OCI-M1 (cell line): ENCODE measurements at places on chromosomes 4 and X.

- DNase-seq, result no peak
Measured at GRCh38 chrX:18941896-18942295, 42.0 kb downstream of the PHKA2 start.

DNA sequence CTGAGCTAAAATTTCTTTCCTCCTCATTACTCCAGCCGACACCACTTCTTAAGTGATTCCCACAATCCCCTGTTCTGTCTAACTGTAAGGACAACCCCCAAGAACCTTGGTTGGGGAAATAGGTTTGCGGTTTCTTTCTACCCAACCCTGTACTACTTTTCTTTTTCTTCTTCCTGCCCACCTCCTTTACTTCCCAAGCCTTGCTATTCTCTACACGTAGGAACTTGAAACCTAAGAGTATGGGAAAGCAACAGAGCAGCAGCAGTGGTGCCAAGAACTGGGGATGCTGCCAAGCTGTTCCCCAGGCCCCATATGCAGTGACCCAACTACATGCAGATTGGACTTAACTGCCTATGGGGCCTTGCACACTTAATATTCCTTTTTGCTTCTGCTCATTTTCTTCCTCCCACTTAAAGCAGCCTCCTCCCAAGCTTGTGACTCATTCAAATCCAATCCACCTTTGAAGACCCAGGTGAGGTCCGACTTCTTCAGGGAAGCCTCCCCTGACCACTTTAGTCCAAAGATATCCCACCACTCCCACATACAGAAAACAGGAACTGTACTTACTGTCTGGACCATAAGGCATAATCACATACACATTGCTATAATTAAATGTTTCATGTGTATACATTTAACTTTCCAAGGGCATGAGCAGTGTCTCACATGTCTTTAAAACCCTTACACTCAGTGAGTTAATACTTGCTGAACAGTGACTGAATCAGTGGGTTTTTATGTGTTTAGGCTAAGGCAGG, 1.7 kb downstream of the FAM120C start:
- DNase-seq, result peak; percentile 36

DNA sequence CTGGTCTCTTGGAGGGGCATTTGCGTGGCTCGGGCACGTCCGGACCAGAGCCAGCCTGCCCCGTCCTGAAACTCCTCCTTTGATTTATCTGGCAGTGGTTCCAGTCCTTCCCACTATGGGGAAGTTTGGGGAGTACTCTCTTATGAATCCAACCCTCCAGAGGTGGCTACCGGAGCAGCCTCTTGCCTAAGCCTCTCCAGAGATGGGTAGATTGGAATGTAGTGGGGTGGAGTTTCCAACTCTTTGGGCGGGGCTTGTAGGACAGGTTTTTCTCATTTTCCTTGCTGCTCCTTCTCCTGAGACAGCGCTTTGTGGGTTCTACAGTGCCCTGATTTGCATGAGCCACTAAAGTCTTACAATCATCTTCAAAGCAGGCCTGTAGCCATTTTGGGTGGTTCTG, 60.1 kb upstream of the XAGE1B start:
- no peak for DNase-seq

DNA sequence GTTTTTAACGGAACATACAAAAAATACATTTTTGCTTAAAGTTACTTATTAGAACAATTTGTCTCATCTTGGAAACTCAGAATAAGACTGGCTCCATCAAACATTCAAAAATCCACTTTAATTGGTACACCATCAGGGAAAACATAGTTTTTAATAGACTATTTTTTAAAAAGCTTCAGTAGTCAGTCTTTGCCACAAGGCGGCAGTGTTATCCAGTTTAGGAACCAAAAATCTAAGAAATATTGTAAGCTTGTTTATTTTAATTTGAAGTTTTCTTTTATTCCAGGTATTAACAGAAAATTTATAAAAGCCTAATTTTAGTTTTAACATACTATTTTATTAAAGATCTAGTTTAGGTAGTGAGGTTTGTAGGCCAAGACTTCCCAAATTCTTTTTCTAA, 107.7 kb downstream of the APOOL start:
- DNase-seq, result peak; percentile 40

- DNase-seq, result no peak
Measured at GRCh38 chrX:10233696-10234095, 76.9 kb downstream of the CLCN4 start.

GRCh38 chr4:71268166-71268565, 70.7 kb upstream of the SLC4A4 start:
- DNase-seq, result peak; percentile 16

- DNase-seq, result no peak
Measured at GRCh38 chr4:152540941-152541340, 5.0 kb upstream of the FBXW7 start.

DNA sequence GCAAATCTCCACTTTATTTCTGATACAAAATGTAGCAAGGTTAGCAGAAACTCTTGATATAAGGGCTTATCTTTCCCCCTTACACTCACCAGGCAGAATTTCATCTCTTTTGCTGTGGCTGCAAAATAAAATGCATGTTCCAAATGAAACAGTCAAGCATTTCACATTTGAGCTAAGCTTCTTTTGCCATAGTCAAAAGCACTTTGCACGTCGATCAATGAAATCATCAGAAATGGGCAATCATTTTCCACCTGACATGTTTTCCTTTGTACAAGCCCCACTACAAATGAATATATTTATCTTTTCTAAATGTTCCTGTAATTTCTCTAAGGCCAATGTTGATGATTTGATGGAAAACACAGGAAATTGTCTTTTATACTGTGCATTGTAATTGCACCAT, 178.4 kb downstream of the ANKRD50 start:
- no peak for DNase-seq

- DNase-seq, result no peak
Measured at GRCh38 chr4:19230906-19231545, 1020.7 kb upstream of the SLIT2 start.

- no peak for DNase-seq
Measured at GRCh38 chr4:150827226-150827625, 187.9 kb downstream of the LRBA start.

- no peak for DNase-seq
Measured at GRCh38 chr4:108561116-108561515, 59.3 kb upstream of the RPL34 start.

- DNase-seq, result no peak
Measured at GRCh38 chrX:19243431-19243830, 100.3 kb upstream of the PDHA1 start.

DNA sequence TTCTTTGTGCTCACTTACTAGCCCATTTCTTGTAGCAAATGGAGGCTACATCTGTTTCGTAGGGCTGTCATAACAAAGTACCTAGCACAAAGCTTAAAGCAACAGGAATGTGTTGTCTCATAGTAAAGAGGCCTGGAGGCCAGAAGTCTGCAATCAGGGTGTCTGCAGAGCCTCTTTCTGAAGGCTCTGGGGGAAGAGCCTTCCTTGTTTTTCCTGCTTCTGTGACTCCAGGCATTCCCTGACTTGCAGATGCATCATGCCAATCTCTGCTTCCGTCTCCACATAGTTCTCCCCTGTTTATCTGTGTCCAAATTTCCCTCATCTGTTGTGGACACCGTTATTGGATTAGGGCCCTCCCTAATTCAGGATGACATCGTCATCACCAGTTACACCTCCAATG, 67.1 kb downstream of the SHROOM2 start:
- no peak for DNase-seq

DNA sequence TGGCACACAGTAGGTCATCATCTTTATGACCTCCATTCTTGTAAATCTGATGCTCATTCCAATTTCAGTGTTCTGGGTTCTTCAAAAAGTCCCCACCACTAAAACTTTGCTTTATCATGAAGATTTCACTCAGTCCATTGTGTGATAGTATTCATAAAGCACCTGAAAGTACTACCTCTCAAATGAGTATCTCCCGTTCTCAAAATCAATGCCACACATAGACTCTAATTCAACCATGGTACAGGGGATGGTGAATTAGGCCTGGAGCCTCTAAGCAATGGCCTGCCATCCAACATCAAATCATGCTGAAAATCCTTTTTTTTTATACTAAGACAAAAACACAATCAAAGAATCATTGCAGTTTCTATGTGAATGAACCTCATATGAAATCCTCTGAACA, 19.4 kb upstream of the WAS start:
- no peak for DNase-seq

GRCh38 chr4:1238676-1239000, 10.3 kb downstream of the CTBP1 start:
- DNase-seq, result no peak

DNA sequence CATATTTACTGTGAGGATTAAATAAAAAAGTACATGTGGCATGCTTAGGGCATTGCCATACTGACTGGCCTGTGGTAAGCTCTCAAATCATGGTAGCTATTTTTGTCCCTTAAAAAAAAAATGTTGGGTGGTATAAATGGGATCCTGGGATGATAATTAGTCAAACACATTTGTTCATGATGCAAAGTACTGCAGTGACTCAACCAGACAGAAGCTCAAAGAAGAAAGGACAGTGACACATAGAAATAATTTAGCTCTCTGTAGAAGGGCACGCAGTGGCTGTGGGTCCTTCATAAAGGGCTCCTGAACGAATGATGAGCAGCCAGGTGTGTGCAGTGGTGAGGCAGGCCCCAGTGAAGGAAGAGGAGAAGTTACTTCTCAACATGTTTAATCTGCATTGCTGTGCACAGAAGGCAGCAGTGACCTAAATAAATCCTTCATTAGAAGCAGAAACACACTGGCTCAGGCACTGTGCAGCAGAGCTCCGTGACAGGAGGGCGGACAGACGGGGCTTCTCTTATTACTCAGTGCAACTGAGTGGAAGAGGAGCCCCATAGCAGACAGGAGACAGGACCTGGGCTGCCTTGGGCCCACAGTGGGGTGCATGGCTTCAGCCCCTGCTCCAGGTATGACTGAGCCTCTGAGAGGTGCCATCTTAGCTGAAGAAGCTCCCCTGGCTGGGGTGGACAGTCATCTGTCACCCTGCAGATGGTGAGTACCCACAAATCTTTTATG, 20.3 kb downstream of the HS3ST1 start:
- DNase-seq, result no peak

GRCh38 chrX:53088136-53088974, 5.6 kb upstream of the KANTR start:
- DNase-seq, result no peak

DNA sequence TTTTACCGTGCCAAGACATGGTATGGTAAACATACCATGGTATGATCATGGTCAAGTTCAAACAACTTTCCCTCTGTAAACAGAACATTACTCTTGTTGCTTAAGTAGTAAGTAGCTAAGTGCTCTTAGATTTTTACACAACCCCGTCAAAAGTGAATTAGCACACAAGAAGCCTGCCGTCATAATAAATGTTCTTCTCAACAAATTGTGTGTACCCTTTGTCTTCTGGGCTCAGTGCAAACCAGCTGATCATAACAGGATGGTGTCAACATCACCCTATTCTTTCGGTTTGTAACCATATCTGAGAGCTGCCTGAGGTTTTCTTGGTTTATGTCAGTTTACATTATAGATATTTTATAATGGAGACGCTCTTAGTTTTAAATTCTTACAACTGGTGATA, 28.8 kb downstream of the MSL3 start:
- no peak for DNase-seq

DNA sequence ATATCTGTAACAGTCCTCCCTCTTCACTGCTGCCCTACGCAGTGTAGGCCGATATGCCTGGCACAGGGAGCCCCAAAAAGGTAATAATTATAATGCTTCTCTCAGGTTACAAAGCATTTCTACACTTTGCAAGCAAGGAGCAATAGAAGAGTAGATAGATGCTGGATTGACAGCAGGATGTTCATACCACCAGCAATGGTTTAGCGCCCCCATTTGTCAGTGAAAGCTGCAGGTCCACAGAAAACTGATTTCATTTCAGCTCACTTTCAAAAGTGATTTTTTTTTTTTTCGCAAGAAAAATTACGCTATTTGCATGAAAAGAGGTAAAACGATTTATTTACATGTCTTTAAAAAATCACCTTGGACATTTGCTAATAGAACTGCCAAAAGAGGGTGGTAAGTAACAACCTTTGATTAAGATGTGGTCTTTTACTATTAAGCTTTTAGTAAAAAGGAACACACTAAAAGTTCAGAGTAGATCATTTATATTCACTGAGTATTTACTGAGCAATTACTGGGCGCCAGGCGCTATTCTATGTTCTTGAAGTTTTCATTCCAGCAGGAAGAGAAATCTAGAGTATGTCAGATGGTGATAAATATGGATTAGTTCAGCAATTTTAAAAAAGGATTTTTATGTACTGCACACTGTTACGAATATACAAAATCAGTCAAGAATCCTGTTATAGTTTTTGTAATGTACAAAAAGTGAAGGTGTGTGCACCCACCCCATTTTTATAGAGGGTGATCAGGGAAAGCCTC, 34.4 kb downstream of the HPF1 start:
- peak; percentile 59 for DNase-seq

DNA sequence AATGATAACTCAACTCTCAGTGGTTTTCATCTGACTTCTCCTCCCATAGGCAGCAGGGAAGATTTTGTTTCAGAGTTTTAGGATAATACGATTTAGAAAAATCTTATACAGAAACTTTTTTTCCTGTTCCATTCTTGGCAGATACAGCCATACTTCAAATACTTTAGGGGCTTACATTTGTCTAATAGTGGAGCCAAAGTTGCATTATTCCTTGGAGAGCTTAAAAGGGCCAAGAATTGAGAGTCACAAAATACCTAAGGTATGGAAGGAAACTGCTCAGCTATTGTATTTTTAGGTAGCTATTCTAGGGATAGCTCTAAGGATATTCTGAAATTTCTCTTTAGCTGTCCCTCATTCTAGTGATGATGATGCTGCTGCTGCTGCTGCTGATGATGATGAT, 132.9 kb upstream of the PTCHD1 start:
- DNase-seq, result no peak

GRCh38 chrX:47204970-47205369, 11.3 kb downstream of the UBA1 start:
- no peak for DNase-seq

GRCh38 chrX:21960569-21961541, 20.3 kb downstream of the SMS start:
- peak; percentile 72 for DNase-seq

GRCh38 chr4:169963998-169964397, 62.2 kb downstream of the MFAP3L start:
- DNase-seq, result no peak

DNA sequence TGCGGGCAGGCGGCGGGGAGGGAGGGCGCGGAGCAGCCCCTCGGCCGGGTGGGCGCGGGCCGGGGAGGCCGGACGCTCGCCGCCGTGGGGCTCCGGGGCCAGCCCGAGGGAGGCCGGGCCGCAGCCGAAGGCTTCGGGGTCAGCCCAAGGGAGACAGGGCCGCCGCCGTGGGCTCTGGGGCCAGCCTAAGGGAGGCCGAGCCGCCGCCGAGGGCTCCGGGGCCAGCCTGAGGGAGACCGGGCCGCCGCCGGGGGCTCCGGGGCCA, 251 bp downstream of the KIAA0232 start:
- no peak for DNase-seq
